ENCODE measurements at places on chromosomes 1 and 21. TPM values are rescaled to one million over a fixed set of nuclear protein-coding genes. Genes with fewer than 3 reads are reported as not detected.

DNA sequence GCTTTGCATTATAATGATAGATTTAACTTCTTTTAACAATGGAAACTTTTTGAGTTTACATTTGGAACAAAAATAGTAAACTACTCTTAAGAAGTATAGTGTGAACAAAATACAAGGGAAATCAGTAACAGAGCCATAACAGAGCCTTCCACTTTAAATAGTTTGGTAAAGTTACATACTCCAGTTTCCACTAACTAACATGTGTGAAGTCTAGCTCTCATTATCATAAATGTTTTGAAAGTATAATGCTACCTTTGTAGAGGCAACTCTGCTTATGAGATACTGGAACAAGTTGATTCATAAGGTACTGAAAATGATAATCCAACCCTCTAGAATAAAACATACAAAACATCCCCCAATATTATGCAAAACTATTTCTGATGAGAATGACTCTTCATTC, 1155.1 kb upstream of the ADGRL2 start:
- no peak for DNase-seq

Gene UQCRHL
- total RNA-seq, result 2.2 TPM

Gene ZNF683
- not detected for total RNA-seq

DNA sequence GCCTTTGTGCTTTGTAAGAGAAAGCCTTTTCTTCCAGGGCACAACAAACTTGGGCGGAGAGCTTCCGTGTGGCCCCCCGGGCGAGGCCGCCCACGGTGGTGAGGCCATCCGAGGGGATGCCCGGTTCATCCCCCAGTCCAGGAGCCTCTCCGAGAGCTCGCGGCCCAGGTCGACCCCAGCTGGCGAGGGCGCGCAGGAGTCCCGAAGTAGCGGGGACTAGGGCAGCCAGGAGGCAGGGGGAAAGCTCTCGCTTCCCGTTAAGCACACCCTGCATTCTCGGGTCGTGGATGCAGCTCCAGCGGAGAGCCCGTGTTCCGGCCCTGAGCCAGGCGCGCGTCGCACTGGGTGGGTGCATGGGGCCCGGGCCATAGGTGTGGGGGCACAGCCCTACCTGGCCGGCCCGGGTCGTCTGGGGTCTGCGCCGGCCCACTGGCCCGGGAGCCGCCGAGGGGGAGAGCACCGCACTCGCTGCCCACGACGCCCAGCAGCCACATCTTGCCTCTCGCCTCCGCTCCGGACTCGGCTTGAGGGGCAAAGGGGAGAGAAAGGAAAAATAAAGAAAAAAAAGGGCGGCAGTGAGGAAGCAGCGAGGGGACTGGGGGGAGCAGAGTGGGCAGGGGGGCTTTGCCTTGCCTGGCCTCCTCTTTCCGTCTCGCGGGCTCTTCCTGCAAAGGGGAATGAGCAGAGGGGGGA, 1.8 kb downstream of the RNF220 start:
- DNase-seq, result no peak

Gene NBL1
- 24.0 TPM for total RNA-seq

Gene KIF26B
- total RNA-seq, result 0.16 TPM

DNA sequence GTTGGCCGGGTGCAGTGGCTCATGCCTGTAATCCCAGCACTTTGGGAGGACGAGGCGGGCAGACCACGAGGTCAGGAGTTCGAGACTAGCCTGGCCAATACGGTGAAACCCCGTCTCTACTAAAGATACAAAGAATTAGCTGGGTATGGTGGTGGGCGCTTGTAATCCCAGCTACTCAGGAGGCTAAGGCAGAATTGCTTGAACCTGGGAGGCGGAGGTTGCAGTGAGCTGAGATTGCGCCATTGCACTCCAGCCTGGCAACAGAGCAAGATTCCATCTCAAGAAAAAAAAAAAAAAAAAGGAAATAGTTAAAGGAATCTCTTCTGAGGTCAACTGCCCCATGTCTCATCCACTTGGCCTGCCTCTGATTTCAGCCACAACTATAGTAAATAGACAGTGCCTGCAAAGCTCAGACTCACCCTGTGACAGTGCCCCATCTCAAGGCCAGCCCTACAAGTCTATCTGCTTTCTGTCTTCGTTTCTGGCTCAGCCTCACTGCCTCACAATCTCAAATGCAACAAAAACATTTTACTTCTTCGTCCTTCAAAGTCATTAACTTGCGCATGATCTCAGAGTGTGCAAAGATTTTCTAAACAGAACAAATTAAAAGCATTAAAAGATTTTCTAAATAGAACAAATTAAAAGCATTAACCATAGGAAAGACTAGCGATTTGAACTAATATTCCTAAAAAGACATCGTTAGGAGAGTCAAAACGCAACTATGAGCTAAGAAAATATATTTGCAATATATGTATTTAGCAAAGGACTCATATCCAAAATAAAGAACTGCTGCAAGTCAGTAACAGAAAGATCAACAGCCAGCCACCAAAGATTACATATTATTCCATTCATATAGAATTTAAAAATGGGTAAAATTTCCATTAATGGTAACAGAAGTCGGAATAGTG, 65.0 kb upstream of the PRDX6 start:
- DNase-seq, result no peak

Gene HCN3
- 4.8 TPM for total RNA-seq

GRCh38 chr1:193183019-193183627, 3.3 kb downstream of the B3GALT2 start:
- DNase-seq, result no peak

Gene SLFNL1
- 0.11 TPM for total RNA-seq

Gene C1orf116
- total RNA-seq, result 0.06 TPM

DNA sequence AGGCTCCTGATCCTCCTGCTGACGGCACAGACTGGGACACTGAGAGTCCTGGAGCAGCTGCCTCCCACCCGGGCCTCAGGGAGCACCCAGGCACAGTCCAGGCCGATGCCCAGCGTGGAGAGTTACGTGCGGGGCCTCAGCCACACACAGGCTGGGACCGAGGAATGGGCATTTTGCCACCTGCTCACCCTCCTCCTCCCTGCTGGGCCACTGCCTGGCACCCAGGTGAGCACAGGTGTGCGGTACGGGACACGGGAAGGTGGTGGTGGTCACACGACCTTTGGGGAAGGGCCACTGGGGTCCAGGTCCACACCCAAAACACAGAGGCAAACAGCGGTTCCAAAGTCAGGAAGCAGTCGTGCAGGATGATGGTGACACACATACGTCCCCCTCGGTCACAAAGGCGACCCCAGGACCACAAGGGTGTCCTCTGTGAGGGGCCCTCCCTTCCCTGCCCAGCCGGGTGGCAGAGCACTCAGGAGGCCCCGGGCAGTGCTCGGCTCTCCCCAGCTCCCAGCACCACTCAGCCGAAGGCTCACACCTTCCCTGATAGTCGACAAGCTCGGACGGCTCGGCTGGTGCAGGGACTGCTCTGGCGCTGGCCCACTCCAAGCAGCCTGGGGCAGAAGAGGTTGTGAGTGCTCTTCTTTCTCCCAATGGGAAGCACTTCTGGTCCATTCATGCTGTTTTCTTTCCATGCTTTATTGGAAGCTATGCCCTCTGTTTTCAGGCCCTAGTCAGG, 14.3 kb downstream of the MORN1 start:
- peak; percentile 18 for DNase-seq

Gene SPRR4
- total RNA-seq, result not detected

Gene BCAN
- not detected for total RNA-seq

DNA sequence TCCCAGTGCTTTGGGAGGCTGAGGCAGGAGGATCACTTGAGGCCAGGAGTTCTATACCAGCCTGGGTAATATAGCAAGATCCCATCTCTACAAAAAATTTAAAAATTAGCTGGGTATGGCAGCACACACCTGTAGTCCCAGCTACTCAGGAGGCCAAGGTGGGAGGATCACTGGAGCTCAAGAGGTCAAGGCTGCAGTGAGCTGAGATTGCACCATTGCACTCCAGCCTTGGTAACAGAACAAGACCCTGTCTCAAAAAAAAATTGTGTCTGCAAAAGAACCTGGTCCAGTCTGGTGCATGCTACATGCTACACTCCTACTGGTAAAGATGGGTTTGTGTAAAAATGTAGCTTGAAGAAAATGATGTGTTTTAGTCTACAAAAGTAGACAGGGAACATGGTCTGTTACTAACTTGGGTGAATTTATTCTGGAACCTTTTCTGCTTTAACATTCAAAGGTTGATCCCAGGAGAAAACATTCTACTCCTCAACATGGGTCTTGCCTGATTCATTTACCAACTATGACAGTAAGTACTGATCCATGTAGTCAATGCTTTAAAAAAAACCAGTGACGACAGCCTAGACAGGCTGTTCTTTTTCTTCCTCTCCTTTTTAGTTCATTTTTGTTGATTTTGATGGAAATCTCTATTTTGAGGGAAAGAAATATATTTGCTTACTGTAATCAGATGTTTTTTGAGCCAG, 32.7 kb upstream of the ENAH start:
- DNase-seq, result no peak

DNA sequence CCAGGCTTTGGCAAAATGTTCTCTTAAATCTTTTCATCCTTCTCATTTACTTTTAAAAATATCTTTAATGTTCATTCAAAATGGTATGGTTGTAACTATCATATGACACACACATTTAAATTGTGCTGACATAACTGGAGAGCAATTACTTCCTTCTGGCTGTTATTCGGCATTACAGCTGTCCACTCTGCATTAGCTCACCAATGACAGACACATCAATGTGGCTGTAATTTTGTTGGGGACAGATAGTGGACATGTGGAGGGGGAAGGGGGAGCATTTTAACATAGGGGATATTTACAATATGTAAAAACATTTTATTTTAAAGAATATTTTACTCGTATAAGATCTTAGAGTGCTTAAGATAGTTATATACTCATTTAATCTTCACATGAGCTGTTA, 319.8 kb downstream of the HMCN1 start:
- DNase-seq, result no peak

GRCh38 chr1:156055281-156056048, 883 bp downstream of the LAMTOR2 start:
- DNase-seq, result no peak

DNA sequence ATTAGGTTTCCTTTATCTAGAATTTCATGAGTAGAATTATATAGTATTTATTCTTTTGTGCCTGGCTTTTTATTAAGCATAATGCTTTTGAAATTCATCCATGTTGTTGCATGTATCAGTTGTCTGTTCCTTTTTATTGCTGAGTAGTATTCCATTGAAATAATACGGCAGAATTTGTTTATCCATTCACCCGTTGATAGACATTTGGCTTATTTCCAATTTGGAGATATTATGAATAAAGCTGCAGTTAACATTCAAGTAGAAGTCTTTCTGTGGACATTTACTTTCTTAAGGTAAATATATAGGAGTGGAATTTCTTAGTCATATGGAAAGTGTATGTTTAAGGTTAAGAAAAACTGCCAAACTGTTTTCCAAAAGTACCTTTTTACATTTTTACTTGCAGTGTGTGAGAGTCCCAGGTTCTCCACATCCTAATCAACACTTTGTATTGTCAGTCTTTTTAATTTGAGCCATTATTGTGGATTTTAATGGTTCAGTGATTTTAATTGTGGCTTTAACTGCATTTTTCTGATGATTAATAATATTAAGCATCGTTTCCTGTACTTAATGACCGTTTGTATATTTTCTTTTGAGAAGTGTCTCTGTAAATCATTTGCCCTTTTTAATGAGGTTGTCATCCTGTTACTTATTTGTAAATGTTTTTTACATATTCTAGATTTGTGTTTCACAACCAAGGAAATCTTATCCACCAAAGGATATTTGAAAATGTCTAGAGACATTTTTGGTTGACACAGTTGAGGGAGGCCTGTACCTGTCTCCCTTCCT, 22.7 kb downstream of the KCTD3 start:
- DNase-seq, result no peak

Gene IL20
- total RNA-seq, result not detected

GRCh38 chr21:35441868-35442582, 392.9 kb upstream of the RUNX1 start:
- no peak for DNase-seq

DNA sequence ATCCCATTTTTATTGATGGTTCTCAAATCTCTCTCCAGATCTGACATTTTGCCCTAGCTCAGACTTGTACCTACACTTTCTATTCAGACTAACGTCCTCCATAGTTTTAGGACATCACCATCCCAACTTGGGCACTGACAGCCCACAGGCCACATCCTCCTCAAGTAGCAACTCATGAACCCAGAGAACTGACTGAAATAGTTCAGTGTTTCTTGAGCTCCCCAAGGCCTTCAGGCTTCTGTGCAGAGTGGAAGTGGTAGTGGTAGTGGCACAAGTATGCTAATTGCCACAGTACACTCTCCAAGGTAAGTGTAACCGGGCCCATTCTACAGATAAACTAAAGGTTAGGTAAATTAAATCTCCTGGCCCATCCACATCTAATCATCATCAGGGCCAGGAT, 112.6 kb downstream of the SLC45A1 start:
- DNase-seq, result no peak

DNA sequence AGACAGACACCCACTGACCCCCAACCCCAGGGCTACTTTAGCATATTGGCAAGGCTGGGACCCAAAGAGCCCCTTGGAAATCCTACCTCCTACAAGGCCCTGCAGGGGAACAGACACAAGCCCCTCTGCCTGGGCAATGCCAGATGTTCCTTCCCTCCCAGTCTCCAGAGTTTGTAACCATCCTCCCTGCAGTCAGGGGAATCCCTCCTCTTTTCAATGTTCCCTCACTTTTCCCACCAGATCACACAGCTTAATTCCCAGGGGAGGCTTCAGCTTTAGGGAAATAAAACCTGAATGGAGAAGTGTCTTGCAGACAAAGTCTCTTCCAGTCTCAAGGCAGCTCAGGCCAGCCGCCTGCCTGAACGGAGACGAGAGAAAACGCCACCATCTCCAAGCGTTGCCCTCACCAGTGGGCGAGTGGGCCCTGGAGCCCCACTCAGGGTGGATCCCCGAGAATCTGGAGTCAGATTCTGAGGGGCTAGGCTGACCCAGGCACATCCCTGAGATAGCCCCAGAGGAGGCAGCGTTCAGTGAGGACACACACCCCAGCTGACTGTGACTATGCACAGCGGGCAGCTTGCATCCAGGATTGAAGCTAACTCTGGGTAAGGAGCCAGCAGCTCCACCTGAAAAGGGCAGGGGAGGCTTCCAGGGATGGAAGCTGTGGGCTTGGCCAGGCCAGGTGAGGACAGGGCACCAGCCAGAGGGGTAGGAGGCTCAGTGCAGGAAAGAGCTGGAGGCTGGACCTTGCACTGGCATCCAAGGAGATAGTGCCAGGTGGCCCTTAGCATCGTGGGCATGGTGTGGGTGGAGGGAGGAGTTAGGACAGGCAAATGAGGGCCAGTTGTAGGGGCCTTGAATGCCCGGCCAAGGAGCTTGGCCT, 44.0 kb upstream of the ZC3H12A start:
- no peak for DNase-seq

GRCh38 chr1:10641976-10642375, 154.5 kb downstream of the CASZ1 start:
- DNase-seq, result no peak

GRCh38 chr1:160916666-160917065, 31.7 kb upstream of the ITLN1 start:
- DNase-seq, result no peak

Gene PARS2
- 6.7 TPM for total RNA-seq

Gene CLDN14
- not detected for total RNA-seq

Data from activated naive CD4-positive, alpha-beta T cell treated with anti-CD3 and anti-CD28 coated beads, Interleukin-2, amount 50 U/mL, for 72 hours (primary cell).